Liver (tissue), 10 donors: ENCODE measurements at places on chromosomes 1 and 21. TPM values are rescaled to one million over a fixed set of nuclear protein-coding genes. Genes with fewer than 3 reads are reported as not detected.

The MPC2 gene
- 137 TPM for polyA plus RNA-seq

The XKR8 gene
- polyA plus RNA-seq, result 7.2 TPM

The TNFSF4 gene
- polyA plus RNA-seq, result 0.32 TPM

The FHL3 gene
- 1.7 TPM for polyA plus RNA-seq

The CD5L gene
- 56.7 TPM for polyA plus RNA-seq

The DIO1 gene
- 23.9 TPM for polyA plus RNA-seq

The HSPB7 gene
- polyA plus RNA-seq, result 0.28 TPM

The TDRD5 gene
- not detected for polyA plus RNA-seq

The AQP10 gene
- polyA plus RNA-seq, result not detected
